ENCODE measurements at places on chromosomes 13 and 19. TPM values are rescaled to one million over a fixed set of nuclear protein-coding genes. Genes with fewer than 3 reads are reported as not detected.

GRCh38 chr13:60303166-60303565, 93.9 kb upstream of the TDRD3 start:
- no peaks in the 10 kb centered on the region for H3K4me1 ChIP-seq
- no peak overlapping the region for H3K4me3 ChIP-seq
- H3K27me3 ChIP-seq = no peaks in the 10 kb centered on the region

The PLPP2 gene
- total RNA-seq = 101 TPM

The ZNF135 gene
- 5.2 TPM for total RNA-seq

GRCh38 chr13:100443278-100443997, 145.2 kb downstream of the GGACT start:
- no peak overlapping the region for H3K4me3 ChIP-seq
- no peak for DNase-seq
- peaks cover 8% of the 10 kb centered on the region for H3K4me1 ChIP-seq
- no peak overlapping the region for H3K27ac ChIP-seq
- H3K36me3 ChIP-seq = no peaks in the 10 kb centered on the region

The TLE6 gene
- 2.5 TPM for total RNA-seq

The SPC24 gene
- 42.4 TPM for total RNA-seq
